ENCODE measurements at places on chromosomes 6 and 20.

GRCh38 chr6:159481897-159482296 is 211.1 kb downstream of the SOD2 start:
- no peak for DNase-seq

GRCh38 chr6:15474196-15474595 is 188.6 kb downstream of the DTNBP1 start:
- no peak for DNase-seq

DNA sequence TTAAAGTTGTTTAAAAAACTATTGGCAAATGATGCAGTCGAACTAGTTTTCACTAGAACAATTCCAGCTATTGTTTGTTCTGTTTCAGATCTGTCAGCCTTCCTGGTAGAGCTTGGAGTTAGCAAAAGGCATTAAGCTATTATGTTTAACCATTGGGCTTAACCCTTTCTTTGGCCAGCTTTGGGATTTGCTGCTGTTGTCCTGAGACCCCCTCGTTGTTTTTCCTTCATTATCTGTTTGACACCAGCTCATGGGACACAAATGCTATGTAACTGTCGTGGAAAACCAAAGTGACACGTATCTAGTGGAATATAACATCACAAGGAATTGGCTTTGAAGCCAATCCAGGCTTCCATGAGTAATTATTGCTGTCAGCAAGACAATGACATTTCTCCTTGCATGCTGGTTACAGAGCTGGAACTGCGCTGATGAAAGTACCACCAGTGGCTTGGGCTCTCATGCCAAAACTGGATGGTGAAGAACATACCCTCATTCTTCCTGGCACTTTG is 96.0 kb downstream of the EYA2 start:
- DNase-seq = no peak

- DNase-seq = no peak
Measured at GRCh38 chr6:109979033-109979921, 1.2 kb downstream of the GPR6 start.
